ENCODE measurements at places on chromosomes 2 and 18.

GRCh38 chr18:45085916-45086624 lies 405.4 kb downstream of the SETBP1 start:
- no peak for DNase-seq

DNA sequence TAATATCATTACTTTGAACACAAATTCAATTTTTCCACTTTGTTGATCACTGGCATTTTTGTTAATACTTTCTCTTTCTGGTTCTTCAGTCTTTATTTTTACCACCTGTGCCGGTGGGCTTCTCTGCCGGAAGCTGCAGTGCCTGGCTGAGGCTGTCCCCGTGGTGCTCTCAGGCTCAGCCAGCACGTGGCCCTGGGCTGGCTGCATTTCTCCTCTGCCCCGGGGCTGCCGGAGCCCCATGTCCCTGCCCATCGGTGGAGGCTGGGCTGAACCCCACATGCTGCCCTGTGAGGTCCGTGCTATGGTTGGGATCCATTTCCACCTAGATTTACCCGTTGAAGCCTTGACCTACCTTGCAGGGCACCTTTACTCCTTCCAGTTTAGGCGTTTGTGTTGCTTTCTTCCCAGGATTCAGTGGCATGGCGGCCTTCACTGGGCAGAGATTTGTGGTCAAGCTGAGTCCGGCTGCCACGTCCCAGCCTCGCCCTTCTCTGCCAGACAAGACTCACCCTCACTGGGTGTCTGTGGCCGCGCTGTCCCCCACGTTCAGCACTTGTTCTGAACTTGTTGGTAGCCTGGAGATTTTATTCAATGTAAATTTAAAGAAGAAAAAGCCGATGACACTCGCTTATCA lies 12.8 kb upstream of the TMEM18 start:
- no peak for DNase-seq

DNA sequence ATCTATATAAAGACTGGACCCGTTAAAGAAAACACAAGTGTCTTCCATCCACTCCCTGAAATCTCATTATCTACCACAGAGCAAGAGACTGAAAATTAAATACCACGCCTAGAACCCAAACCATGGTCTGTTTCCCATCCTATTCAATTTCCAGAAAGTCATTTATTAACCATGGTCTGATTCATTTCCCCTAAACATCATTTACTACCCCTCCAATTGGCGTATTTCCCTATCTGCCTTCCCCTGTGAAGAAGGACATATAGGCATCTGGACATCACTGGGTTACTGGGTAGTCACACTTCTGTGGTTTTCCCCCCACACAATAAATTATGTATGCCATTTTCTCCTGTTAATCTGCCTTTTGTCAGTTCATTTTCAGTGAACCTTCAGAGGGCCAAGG lies 30.8 kb downstream of the CCDC93 start:
- DNase-seq: no peak

- no peak for DNase-seq
Observed at GRCh38 chr2:144936442-144936841, 416.5 kb upstream of the ZEB2 start.

DNA sequence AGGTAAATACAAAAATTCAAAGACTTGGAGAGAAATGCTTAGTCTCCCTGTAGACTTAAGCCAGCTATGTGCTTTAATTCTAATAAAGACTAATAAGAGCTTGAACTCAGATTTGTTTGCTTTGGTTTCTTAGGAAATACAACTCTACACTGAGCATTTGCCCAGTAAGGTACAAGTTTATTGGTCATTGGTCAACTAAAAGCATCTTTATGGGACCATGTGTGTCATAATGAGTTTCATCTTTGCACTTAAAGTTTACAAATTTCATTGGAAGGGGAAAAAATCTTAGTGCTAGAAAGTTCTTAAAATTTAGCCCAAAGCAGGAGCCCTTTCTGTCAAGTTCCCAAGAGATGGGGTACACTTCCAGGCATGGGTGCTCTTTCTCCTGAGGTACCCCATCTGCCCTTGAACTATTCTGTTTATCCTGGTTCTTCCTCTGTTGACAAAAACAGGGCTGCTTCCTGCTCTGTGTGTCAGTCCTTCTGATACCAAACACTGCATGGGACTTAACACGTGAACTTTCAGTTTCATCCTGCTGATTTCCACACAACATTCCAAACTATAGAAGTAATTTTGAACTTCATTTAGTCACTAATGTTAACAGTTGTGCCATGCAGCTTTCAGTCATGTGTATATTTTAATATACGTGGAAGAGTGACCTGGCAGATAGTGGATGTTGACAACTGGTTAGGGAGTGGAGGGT lies 200.2 kb downstream of the TPGS2 start:
- no peak for DNase-seq

DNA sequence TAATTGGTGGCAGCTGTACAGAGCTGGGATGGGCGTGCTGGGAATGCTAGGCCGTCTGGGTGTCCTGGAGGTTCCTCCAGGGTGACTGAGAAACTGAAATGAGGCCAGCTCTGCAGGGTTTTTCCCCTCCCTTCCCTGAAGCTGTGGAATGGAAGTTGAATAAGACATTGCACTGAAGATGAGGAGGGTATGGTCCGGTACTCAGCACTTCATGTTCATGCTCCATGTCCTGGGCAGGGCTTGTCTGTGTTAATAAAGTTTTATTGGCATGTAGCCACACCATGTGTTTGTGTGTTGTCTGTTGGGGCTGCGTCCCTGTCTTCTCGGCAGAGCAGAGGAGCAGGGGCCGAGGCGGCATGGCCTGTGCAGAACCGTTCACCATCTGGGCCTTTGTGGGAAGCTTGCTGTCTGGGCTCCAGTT lies 154.0 kb downstream of the LDLRAD4 start:
- DNase-seq: no peak

DNA sequence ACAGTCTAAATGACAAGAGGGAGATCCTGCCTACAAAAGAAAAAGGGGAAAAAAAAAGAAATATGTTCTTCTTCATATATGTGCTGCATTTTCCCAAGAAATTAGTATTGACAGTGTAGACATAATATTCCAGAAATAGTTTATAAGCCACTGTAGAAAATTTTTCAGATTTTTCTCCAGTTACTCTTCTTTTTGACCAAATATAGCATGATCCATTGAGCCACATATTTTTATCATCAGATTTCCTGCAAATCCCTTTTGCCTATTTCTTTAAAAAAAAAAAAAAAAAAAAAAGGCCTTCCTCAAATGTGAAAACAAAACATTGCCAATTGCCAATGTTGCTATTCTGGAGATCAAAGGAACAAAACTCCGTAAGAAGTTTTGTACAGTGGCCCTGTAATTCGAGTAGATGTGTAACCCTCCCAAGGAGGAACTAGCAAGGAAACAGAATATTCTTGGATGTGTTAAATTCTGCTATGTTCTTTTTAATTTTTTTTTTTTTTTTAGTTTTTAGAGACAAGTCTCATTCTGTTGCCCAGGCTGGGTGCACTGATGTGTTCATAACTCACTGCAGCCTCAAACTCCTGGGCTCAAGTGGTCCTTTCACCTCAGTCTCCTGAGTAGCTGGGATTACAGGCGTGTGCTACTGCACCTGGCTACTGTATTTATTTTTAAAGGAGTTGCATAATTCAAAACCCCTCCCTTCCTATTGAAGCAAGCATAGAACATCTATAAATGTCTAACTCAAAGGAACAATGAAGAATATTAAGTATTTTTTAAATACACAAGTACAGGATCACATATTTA lies 12.5 kb upstream of the CABYR start:
- DNase-seq: no peak

DNA sequence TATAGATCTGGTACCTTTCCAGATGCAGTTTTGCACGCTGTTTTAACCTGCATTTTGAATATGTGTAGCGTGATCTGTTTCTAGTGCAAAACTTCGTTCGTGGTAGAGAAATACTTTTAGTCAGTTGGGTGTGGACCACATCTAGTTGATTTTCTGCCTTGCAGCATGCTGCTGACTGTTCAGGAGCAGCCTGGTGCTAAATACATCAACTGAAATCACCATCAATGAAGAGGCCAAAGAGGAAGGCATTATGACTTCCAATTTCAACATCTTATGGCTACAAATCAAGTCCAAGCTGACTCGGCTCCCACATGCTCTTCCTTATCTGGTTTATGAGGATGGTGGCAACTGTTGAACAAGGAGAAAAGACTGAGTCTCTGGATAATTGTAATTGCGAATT lies 298.5 kb downstream of the ZNF521 start:
- no peak for DNase-seq

GRCh38 chr2:9754532-9754887 lies 88.8 kb upstream of the TAF1B start:
- DNase-seq: no peak

DNA sequence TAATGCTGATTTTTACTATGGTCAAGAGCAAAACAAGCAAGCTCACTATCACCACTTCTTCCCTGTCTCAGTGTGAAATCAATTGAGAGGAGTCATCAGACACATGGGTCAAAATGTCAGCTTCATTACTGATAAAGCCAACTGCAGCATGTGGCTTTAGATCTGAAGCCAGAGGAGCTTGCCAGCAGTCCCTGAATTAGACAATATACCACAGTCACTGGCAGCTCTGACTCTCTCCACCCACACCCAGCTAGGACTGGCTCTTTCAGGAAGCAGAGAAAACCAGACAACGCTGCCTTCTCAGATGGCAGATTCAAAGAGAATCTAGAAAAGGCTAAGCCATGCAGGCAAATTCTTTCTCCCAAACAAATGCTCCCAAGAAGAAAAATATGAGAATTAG lies 20.0 kb upstream of the ASB18 start:
- no peak for DNase-seq

GRCh38 chr18:74465775-74466174 lies 8.7 kb upstream of the DIPK1C start:
- DNase-seq: no peak

- DNase-seq: no peak
Observed at GRCh38 chr2:119771331-119771730, 11.6 kb downstream of the PTPN4 start.

- no peak for DNase-seq
Observed at GRCh38 chr2:27408601-27409320, 630 bp downstream of the PPM1G start.

DNA sequence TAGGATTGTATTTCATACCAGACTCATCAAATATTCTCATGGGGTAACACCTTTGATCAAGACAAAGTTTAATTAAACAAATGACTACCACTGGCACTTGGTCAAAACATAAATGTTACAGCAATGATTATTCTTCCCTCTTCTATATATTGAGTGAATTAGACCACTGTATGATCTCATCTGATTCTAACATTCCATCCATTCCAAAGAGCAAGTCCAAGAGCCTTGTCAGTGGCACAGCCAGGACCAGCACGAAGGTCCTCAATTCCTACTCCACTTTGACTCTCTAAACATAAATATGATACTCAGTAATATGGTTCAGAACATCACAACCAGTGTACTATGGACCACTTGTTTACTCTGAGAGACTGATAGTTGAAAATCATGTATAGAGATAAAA lies 86.4 kb downstream of the AP1S3 start:
- DNase-seq: no peak

- no peak for DNase-seq
Observed at GRCh38 chr2:25310709-25310964, 31.1 kb downstream of the DNMT3A start.

GRCh38 chr2:230893338-230893737 lies 28.6 kb downstream of the ITM2C start:
- DNase-seq: no peak

- no peak for DNase-seq
Observed at GRCh38 chr2:27051902-27052645, 606 bp downstream of the AGBL5 start.

DNA sequence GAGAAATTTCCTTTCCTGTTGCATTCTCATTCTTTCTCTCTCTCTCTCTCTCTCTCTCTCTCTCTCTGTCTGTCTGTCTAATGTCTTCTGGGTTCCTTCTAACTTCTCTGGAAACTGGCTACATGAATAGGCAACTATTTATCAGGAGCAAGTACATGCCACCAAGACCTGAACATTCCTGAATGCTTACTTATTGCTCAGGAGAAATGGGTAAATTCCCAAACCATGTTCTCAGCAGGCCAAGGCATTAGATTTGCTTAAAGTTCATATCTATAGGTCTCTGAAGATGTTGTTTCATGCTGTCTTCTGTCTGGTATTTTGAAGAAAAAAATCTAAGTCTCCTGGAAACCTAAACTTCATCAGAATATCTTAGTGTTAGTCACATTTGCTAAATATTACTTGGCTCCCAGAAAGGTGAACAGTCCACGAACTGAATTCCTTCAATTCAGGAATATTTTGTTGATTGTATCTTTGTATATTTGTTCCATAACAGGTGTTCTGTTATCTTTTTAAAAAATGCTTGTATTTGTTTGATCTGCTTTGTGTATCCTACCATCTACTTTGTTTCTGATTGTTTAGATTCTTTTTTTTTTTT lies 77.2 kb upstream of the FIGN start:
- DNase-seq: no peak

DNA sequence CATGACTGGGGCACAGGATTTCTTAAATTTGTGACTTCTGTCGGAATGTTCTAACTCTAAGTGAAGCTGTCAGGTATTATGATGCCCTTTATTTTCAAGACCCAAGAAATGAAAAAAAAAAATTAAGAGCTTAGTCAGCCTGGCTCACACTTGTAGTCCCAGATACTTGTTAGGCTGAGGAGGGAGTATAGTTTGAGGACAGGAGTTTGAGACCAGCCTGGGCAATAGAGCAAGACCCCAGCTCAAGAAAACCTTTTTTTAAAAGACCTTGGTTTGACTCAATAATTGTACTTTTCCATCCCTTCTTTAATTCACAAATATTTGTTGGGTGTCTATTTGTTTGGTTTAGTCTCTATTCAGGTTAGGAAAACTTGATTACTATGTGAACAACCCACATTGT lies 310.0 kb downstream of the STK39 start:
- no peak for DNase-seq

DNA sequence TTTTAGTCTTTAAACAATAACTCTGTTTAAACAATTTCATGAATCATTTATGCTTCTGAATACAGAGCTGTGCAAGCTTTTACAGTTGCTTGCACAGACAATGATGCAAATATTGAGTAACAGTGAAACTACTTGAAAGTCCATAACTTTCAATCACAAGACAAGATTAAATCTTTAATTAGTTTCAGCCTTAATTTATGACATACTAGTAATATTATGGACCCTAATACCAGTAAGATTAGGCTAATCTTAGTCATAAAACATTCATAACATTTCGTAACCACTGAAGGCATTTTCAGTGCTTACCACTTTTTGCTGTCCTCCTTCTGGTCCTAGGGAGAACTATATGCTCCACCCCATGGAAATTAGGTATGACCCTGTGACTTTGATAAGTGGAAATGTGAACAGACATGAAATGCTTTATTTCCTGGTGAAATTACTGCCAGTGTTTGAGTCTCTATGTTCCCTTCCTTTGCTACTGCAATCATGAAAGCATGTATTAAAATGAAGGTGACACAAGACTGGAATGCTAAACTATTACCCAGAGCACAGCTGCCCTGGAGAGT lies 1.8 kb upstream of the COBLL1 start:
- no peak for DNase-seq

GRCh38 chr2:62595474-62595873 lies 89.5 kb upstream of the TMEM17 start:
- no peak for DNase-seq

- no peak for DNase-seq
Observed at GRCh38 chr2:156896294-156896693, 361.2 kb upstream of the GALNT5 start.

- no peak for DNase-seq
Observed at GRCh38 chr2:25714740-25715139, 41.4 kb upstream of the DTNB start.

GRCh38 chr2:42795841-42796301 lies 3.5 kb upstream of the HAAO start:
- no peak for DNase-seq
